ENCODE measurements at places on chromosomes 7 and 10.

GRCh38 chr10:71039551-71039950 lies 151.2 kb upstream of the PCBD1 start:
- DNase-seq: no peak

DNA sequence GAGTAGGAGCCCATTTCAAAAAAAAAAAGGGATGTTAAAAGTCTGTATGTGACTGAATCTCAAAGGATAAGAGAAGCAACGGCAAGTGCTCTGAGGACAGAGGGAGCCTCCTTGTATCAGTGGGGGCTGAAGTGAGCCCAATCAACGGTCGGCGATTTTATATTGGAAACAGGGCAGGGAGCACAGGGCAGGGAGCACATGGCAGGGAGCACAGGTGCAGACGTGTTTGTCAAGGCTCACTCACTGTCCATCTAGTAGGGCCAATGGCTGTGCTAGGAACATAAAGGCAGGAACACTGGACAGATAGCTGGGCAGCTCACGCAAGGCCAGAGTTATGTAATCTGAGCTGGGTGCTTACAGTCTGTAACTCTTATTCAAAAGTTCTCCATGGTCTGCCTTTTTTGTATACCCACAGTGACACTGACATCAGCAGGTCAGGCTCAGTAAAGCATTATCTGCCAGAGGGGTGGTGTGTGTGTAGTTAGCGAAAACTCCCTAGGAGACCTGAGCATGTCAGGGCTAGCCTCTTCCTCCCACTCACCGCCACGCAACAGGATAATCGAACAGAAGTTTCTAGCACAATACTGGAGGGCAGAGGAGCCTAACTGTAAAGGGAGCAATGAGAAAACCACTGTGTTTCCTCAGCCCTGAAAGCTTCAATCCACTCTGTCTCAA lies 15.4 kb downstream of the AKR1B1 start:
- no peak for DNase-seq

GRCh38 chr7:80883154-80884025 lies 35.5 kb downstream of the SEMA3C start:
- DNase-seq: no peak

DNA sequence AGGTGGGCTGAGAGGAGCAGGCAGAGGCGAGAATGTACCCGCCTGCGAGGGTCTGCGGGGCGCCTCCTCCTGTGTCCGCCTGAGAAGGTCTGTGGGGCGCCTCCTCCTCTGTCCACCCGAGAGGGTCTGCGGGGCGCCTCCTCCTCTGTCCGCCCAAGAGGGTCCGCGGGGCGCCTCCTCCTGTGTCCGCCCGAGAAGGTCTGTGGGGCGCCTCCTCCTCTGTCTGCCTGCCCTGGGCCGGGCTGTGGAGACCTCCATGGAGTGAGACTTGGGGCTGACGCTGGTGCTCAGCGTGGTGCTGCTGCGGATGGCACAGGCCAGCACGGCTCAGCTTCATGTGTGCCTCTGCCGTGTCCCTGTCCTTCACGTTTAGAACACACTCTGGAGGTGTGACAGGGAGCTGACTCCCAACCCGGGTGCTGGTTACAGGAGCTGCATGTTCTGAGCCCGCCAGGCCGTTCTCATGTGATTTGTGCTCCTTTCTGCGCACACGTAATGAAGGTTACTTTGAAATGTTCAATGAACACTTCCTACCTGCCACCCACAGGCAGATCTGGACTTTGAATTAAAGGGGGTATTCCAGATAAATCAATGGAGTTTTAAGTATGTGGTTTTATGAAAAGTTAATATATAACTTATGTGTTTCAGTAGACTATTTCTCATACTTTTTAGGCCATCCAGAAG lies 20.5 kb upstream of the GET4 start:
- no peak for DNase-seq

DNA sequence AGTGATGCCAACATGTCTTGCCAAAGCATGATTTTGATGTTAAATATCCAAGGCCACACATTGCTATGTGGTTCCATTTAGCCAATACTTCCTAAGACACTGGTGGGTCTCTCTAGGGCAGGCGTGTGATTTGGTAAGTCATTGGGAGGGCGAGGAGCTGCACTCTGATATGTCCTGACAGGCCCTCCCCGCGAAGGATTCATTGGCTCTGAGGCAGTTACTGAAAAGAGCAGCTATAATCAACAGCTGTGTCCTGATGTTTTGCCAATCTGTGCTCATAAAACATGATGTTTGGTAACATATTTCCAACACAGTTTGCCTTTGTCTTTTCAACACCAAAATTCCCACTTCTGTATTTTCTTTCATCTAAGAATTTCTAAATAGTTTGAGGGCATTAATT lies 646.7 kb downstream of the PARD3 start:
- DNase-seq: no peak

DNA sequence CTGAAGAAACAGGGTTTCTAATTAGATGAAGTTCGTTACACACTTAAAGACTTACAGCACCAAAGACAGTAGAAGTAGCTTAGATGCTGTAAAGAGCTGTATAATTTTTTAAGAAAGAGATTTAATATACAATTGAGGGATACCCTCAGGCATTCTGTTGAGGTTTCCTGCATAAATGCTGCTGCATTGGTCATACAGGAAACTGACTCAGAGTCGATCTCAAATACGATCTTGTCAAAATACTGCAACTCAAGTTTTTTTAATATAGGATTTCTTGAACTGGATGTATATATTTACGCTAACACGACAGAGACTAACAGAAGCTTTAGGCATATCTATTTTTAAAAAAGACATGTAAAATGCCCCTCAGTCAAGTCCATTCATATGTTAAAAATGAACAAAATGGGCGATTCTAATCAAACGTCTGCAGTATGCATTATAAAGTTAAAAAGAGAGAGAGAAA lies 2.4 kb upstream of the ARID5B start:
- no peak for DNase-seq

- no peak for DNase-seq
These were observed 819 bp downstream of the UNCX start for GRCh38 chr7:1233333-1234048.

DNA sequence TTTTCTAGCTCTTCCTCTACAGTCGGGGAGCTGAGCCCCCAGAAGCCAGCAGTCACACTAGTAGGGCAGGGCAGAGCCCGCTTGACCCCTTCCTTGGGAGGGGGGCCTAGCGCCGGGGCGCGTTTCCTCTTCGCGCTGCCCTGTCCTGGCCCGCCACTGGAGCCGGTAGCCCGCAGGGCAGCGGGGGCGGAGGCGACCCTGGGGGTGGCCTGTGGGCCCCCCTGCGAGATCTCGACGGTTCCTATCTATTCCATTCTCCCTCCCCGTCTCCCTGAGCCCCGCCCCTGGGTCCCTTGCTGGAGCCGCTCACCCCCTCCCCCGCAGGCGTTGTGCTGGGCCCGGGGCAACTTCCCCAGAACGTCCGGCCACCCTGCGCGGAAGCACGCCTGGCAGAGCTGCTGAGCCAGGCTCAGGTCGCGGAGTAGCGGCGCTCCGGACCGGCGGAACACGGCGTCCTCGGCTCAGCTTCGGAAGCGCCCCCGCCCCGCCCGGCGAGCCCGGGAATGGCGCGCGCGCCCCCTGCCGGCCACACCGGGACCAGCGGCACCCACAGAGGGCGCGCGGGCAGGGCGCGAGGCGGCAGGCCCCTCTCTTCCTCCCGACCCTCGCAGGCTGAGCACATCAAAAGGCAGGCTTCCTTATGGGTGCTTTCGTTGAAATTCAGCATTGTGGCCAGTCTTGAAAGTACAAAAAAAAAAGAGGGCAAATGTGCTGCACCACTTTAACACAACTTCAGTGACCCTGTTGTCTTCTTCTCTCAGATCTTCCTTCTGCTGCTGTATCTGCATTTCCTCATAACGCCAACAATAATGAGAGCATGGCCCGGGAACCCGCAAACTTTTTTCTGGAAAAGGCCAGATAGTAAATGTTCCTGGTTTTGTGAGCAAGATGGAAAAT lies 327.6 kb downstream of the TNS3 start:
- no peak for DNase-seq

All from T-helper 22 cell (primary cell).